ENCODE measurements at places on chromosomes 4 and X.

DNA sequence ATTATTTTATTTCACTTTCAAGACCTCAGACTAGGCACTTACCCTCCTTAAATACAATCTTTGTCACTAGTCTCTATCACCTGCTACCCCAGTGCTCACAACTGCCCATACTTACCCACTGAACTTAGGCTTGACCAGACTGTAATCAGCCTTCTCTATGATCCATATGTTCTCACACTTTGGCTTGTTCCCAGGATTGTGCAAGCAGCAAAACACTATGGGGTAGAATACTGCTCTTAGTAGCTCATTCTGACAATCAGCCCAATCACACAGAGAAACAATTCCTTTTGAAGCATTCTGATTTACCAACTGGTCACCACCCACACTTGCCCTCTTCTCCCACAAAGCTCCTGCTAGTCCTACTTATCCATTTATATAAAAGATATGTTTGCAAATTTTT is 878.3 kb downstream of the FSTL5 start:
- no peak for DNase-seq

- DNase-seq = no peak
Observed at GRCh38 chrX:130186651-130187050, 14.9 kb downstream of the RAB33A start.

GRCh38 chr4:589219-589963 is 13.3 kb upstream of the TMEM271 start:
- no peak for DNase-seq

- no peak for DNase-seq
Observed at GRCh38 chrX:23114241-23114640, 114.5 kb downstream of the DDX53 start.

DNA sequence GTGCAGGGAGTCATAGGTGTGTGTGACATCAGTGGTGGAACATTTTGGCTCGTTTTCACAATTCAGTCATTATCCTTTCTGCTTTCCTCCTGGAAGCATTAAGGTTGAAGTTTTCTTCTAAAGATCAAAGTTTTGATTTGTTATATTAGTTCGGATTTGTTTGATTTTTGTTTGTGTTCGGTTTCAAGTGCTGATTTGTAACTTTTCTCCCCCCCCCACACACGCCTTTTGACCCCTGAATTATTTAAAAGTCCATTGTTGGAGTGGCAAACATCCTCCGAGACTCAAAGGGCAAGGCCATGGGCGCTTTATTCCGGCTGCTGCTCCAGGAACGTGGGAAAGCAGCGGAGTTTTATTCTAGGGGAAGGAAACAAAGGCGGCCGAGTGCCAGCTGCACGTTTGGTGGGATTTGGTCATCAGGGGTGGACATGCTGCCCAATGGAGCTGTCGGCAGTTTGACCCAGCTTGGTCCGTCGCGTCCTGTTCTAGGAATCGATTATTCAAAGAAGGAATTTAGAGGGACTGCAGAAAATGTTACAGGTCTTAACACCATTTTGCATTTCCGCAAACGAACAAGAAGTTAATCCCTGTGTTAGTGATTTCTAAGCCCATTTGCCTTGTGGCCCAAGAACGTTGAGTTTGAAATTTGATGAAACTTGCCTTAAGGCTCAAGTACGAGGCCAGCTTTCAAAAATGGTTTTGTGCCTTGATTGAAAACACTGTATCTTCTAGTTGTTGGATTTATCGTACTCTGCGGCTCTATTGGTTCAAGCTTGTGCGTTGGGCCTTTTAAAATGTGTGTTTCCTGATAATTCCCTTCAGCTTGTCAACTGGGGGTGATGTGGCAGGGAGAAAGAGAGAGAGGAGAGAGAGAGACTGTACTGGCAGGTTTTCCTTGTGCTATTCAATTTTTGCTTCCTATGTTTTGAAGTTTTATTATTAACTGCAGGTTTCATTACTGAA is 565 bp upstream of the ZNF41 start:
- DNase-seq = no peak

Data from omental fat pad (tissue), 4 donors.